ENCODE measurements at places on chromosomes 2 and 18. TPM values are rescaled to one million over a fixed set of nuclear protein-coding genes. Genes with fewer than 3 reads are reported as not detected.

Gene GAREM2
- 9.1 TPM for total RNA-seq

Gene CABYR
- 0.86 TPM for total RNA-seq

GRCh38 chr18:76445275-76445674 is 49.8 kb downstream of the ZNF516 start:
- no peak for DNase-seq

DNA sequence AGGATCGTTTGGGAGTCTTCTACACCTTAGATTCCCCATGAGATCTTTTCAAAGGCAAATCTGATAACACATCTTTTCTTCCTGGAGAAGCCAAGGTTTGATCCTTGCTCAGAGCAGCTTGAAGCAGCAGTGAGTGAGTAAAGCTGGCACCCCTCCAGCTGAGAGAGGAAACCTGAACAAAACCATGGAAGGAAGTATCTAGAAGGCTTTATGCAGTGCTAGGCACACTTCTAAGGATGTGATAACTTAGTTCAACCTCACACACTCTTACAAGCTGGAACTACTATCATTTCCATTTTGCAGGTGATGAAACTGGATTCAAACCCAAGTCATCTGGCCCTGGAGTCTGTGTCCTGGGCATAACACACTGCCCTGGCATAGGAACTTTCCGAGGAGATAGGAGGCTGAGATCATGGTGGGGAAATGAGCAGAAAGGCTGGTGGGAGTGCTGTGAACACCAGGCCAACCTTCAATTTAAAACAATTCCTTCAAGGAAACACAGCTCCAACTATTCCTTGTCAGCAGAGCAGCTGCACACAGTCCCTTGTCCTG is 71.2 kb downstream of the CTAGE1 start:
- DNase-seq = peak; percentile 38

DNA sequence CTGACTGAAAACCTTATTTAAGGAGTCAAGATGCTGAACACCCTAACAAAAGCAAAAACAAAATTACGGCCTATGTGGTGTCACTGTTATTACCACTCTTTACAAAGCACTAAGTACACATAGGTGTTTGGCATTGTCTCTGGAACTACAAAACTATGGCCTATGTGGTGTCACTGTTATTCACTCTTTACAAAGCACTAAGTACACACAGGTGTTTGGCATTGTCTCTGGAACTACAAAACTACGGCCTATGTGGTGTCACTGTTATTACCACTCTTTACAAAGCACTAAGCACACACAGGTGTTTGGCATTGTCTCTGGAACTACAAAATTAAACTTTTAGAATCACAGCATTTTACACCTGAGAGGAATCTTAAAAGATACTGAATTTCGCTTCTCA is 47.4 kb downstream of the SLC35F5 start:
- DNase-seq = no peak

Gene STON1
- 2.6 TPM for total RNA-seq

DNA sequence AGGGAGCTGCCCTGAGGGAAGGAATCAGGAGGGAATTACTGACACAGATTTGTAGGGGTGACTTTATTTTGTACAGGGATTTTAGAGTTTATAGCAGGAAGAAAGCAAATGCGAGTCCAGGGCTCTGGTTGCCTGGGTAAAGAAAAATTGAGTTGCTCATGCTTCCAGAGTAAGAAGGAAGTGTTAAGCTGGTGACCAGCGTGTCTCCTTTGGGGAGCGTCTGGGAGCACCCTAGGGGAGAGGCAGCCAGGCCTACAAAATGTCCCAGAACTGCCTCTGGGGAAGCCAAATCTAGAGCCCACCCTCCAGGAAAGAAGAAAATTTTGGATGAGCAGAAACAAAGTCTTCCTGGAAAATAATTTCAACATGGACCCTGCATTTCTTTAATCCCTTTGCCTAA is 147.0 kb downstream of the VAPA start:
- DNase-seq = no peak

DNA sequence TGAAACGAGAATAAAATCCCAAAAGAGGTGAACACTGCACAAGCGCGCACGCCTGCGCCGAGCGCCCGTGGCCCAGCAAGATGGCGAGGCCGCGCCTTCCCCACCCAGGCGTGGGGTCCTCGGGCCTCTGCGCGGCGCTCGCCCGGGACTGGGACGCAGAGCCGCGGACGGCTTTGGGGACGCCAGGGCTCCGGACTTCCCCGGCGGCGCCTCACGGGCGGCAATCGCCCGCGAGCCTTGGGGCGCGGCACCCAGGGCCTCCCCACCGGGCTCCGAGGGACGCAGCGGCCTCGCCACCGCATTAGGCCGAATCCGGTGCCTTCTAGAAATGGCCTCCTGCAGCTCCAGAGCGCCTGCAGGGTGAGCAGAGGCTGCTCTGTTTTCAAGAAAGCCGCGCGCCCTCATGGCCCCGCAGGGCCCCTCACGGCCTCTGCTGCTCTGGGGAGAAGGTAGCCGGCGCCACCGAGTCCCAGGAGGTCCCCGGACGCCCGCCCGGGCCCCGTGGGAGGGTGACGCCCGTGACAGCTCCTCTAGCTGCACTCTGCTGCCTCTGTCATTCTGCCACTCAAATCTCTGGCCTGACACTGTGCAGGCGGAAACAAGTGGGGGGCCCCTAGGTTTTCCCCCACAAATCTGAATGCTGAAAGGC is 35.9 kb upstream of the POMC start:
- DNase-seq = no peak
